ENCODE measurements at places on chromosomes 2 and 18.

DNA sequence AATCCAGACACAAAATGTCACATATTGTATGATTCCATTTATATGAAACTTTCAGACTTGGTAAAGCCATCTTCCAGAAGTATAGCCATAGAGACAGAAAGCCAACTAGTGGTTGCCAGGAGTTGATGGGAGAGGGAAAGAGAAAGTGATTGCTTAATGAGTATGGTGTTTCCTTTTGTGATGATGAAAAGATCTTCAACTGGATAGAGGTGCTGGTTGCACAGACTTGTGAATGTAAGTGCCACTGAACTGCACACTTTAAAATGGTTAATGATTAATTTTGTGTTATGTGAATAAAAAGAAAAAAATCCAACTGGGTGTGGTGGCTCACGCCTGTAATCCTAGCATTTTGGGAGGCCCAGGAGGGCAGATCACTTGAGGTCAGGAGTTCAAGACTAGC, 135.3 kb upstream of the SLC1A4 start:
- DNase-seq: no peak

DNA sequence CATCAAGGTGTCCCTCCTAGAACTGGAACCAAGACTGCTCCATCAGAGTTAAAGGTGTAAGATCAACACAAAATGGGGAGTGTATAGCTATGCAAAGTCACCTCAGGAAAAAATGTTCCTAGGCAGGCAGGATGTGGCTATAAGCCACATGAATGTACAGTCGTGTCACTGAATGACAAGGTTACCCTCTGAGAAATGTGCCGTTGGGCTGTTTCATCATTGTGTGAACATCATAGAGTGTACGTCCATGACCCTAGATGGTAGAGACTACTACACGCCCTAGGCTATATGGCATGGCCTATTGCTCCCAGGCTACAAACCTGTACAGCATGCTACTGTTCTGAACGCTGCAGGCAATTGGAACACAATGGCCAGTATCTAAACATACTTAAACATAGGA, 24.5 kb downstream of the TYMS start:
- no peak for DNase-seq

GRCh38 chr2:17229414-17229813, 288.8 kb downstream of the RAD51AP2 start:
- no peak for DNase-seq

GRCh38 chr2:136468799-136469369, 296.5 kb upstream of the THSD7B start:
- no peak for DNase-seq

DNA sequence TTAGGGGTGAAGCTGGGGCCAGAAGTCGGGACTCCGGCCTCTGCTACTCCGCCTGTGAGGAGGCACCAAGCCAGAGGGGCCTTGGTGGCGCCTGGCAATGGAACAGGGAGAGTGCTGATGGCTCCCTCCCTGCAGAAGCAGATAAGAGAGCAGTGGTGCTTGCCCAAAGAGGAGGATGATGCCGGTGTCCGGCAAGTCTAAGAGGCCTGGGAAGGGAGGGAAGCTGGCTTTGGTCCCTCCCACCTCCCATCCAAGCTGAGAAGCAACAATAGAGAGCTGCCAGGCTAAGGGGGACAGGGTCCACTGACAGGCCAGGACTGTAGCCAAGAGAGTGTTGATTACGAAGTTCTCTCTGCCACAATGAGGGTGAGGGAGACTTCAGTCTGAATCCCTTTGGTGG, 479.5 kb downstream of the TNS1 start:
- no peak for DNase-seq

- no peak for DNase-seq
Observed at GRCh38 chr2:128320906-128321771, 2.5 kb upstream of the HS6ST1 start.

- DNase-seq: no peak
Observed at GRCh38 chr2:241505086-241505780, 3.2 kb downstream of the STK25 start.

DNA sequence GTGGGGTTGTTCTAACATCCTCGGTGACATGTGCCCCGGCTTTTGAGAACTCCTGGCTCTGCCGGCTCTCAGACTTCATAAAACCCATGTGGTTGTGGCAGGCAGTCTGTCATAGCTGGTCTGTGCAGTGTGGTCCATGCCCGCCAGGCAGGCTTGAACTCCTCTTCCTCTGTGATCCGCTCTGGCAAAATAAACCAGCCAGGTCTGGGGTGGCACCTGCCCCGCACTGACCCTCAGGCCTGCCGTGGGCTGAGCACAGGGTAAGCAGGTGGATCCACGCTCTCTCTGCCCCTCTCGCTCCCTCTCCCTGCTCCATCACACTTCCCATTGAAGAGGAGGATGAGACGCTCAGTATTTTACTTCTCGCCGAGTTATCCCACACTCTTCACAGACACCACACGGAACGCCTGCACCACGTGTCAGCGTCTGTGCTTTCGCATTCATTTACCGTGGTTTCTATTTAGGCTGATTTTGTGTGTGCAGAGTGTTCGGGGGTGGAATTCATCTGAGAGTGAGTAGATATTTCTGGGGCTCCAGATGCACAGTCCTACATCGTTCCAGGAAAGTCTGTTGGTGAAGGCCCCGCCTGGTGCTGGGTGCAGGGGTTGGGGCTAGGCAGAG, 56.4 kb downstream of the RTP5 start:
- no peak for DNase-seq

DNA sequence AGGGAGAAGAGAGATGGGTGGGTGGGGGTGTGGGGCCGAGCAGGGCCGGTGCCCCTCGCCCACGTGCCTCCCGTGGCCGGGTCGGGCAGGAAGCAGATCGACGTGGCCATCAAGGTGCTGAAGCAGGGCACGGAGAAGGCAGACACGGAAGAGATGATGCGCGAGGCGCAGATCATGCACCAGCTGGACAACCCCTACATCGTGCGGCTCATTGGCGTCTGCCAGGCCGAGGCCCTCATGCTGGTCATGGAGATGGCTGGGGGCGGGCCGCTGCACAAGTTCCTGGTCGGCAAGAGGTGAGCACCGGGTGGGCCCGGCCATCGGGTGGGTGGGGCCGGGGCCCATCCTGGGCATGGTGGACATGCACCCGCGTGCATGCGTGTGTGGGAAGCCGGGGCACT, 21.8 kb downstream of the ZAP70 start:
- DNase-seq: no peak

DNA sequence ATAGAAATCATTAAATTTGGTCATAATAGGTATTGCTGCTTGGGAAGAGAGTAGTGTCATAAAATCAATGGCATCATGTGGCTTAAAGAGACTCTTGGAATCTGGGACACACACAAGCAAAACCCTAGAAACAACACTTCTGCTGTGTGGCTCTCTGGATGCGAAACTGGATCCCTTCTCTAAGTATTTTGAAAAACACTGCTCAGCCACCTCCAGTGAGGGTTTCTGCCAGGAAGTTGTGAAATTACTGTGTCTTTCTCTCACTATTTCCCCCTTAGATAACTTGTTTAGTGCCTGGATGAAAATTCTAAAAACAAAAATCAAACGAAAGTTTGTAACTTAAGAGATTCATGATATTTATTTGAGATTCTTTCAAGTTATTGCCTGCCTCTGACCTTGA, 163.8 kb downstream of the RHBDD1 start:
- DNase-seq: no peak

- DNase-seq: no peak
Observed at GRCh38 chr2:178870703-178871102, 63.5 kb upstream of the TTN start.

DNA sequence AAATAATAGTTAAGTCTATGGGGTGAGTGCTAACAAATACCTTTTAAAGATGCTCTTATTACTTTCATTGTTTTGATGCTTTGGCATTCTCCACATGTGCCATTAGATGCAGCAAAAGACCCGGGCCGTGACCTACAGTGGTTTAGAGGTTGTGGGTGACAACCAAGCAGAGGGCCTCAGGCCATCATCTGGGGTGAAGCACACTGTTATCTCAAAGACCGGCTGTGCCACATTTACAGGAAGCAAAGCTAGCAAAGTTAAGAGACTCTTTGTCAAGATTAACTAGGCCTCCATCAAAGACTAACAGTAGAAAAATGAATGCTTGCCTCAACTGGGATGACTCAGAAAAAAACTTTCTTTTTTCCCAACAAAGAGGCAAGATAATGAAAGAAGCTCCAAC, 695.3 kb downstream of the SATB2 start:
- DNase-seq: no peak

DNA sequence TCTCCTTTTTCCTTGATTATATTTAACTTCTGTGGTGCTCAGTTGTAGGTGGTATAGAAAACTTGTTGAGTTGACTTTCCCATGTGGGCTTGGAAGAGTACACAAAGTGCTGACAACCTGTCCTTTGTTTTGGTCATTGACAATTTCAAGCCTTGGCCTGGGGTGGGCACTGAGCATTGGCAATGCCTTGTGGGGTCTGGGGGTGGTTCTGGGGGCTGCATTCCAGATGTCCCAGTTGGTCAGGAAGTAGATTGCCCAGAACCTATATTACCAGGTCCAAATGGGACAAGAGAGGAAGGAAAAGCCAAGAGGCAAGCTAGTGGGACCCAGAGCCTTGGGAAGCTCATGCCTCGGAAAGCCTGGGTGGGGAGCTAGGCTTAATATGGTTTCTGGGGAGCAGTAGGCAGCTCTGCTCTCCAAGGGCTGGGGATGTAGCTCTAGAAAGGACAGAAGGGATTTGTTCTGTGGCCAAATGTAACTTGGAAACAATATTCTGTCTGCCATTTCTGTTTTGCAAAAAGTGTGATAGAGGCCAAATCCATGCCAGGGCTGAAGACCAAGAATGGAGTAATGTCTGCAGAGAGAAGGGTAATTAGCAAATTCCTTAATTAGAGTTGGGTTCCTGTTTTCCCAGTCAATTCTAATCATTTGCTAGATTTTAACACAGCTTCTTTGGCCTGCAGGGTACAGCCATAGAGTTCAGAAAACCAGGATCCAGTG, 87.4 kb downstream of the SLC4A3 start:
- DNase-seq: no peak

GRCh38 chr2:25806941-25807340, 71.3 kb downstream of the ASXL2 start:
- no peak for DNase-seq

GRCh38 chr18:76503649-76504386, 8.8 kb upstream of the ZNF516 start:
- DNase-seq: no peak

DNA sequence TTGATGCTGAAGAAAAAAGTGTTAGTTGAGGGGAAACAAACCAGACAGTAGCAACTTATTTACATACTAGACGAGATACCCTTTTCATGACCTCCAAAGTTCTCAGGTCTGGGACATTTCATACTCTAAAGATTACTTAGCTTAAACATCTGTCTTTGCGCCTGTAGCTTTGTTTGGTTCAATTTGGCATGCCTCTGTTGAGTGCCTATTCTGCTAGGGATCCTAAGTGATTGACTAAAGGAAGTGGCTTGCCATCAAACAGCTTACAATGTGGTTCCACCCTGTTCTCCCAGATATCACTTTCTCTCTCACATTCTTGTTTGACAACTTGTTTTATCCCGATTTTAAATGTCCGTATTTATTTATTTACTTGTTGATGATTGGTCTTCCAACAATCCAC, 488.8 kb downstream of the PARD3B start:
- no peak for DNase-seq

GRCh38 chr2:222949690-222950323, 89.0 kb downstream of the ACSL3 start:
- no peak for DNase-seq

DNA sequence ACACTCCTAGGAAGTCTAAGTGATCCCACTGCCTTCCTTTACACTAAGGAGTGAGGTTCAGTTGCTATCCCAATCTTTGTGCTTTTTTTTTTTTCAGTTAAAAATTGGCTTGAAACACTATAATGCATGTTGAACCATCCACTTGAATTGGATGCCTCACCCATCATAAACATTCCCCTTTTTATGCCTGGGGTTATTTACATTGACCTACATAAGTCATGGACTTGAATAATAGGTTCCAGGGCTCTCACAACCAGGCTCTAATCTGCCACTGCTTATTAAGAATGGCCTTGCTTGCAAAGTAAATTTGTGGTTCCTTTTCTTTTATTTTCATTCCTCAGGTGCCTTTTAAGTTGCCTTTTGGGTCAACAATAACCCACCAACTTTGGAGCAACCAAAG, 236.1 kb upstream of the MEIS1 start:
- no peak for DNase-seq

GRCh38 chr2:128780434-128781080, 461.9 kb upstream of the HS6ST1 start:
- DNase-seq: no peak

DNA sequence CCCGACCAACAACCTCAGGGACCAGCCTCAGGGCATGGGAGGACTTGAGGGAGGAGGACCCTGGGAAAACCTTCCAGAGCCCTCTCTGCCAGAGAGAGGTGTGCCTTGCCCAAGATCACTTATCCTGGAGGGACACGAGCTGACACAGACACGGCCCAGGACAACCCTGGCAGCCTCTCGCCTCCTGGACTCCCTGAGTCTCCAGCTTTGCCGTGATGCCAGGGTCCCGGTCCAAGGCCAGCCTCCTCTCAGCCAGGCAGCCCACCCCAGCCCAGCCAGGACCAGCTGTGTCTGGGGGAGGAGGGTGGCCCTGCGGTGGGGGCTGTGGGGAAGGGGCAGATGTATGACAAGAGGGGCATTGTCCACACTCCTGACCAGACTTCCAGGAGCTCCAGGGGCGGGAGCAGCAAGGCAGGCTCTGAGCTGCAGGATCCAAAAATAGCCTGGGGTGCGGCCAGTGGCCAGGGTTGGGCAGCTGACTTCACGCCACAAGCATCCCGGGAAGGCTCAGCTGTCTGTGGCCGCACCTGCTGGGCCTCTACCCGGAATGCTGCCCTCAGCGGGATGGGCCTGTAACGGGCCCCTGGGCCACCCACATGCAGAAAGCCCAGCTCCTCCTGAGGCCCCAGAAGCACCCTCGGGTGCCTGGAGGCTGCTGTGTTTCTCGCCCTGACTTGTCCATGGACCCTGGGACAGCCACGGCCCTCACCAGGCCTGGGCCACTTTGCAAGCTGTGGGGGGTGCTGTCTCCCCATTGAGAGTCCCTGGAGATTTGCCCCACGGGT, 65.5 kb upstream of the GPC1 start:
- DNase-seq: peak; percentile 84

- peak; percentile 42 for DNase-seq
Observed at GRCh38 chr18:8816816-8817215, 111.5 kb downstream of the MTCL1 start.

DNA sequence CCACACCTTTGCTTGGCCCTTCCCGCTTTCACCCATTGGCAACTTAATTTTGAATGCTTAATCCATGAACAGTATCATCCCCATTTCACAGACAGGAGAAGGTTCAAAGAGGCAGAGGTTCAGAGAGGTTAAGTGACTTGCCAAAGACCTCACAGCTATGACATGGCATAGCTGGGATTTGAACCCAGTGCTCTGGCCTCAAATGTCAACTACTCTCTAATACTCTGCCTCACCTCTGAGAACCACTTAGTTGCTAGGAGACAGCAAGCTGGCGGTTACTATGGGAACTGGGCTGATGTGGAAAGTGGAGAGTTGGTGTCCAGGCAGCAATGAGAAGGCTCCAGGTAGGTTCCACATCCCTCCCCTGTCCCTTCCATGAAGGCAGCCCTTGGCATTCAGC, 15.8 kb upstream of the PRSS56 start:
- DNase-seq: no peak

GRCh38 chr18:76997951-76998808, 134.4 kb downstream of the MBP start:
- no peak for DNase-seq

Data from BJ (cell line).